ENCODE measurements at places on chromosomes 1 and 21.

GRCh38 chr1:11455967-11456570 is 22.9 kb upstream of the DISP3 start:
- H3K4me3 ChIP-seq: no peak overlapping the region
- H3K36me3 ChIP-seq: no peaks in the 10 kb centered on the region
- H3K4me1 ChIP-seq: no peaks in the 10 kb centered on the region
- DNase-seq: no peak
- no peak overlapping the region for H3K27ac ChIP-seq
- H3K27me3 ChIP-seq: no peaks in the 10 kb centered on the region

DNA sequence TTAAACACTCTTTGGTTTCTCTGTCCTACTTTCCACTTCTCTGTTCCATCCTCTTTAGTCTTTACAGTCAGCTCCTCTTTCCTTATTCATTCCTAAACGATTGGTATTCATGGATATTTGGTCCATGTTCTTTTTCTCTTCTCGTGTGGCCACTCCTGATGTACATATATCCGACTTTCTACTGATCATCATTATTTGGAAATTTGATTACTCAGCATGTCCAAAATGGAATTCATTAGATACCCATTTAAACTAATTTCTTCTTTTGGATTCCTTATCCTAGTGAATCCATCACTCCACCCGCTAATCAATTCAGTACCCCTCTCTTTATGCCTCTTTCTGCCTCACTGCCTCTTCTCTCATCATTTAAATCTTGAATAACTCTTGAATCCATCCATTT is 43.8 kb upstream of the TNFSF18 start:
- H3K27ac ChIP-seq: no peak overlapping the region
- H3K4me1 ChIP-seq: no peaks in the 10 kb centered on the region
- H3K4me3 ChIP-seq: no peak overlapping the region
- no peaks in the 10 kb centered on the region for H3K36me3 ChIP-seq

GRCh38 chr1:11059155-11059967 is 457 bp downstream of the SRM start:
- H3K4me3 ChIP-seq: peak overlapping the region; percentile 90
- peaks cover 3% of the 10 kb centered on the region for H3K4me1 ChIP-seq
- H3K27ac ChIP-seq: no peak overlapping the region
- no peaks in the 10 kb centered on the region for H3K27me3 ChIP-seq
- no peaks in the 10 kb centered on the region for H3K36me3 ChIP-seq

- H3K4me3 ChIP-seq: no peak overlapping the region
- no peaks in the 10 kb centered on the region for H3K36me3 ChIP-seq
- no peak overlapping the region for H3K27ac ChIP-seq
- no peaks in the 10 kb centered on the region for H3K4me1 ChIP-seq
Observed at GRCh38 chr1:74681449-74681848, 7.9 kb upstream of the ERICH3 start.

DNA sequence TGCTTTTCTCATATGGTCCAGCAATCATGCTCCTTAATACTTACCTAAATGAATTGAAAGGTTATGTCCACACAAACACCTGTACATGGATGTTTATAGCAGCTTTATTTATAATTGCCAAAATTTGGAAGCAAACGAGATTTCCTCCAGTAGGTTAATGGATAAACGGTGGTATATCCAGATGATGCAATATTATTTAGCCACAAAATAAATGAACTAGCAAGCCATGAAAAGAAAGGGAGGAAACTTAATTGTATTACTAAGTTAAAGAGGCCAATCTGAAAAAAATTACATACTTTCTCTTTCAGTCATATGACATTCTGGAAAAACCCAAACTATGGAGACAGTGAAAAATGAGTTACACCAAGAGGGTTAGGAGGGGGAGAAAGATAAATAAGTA is 76.3 kb upstream of the LRRC7 start:
- no peak for DNase-seq
- H3K4me3 ChIP-seq: no peak overlapping the region
- H3K36me3 ChIP-seq: no peaks in the 10 kb centered on the region
- H3K27me3 ChIP-seq: no peaks in the 10 kb centered on the region
- no peaks in the 10 kb centered on the region for H3K4me1 ChIP-seq

DNA sequence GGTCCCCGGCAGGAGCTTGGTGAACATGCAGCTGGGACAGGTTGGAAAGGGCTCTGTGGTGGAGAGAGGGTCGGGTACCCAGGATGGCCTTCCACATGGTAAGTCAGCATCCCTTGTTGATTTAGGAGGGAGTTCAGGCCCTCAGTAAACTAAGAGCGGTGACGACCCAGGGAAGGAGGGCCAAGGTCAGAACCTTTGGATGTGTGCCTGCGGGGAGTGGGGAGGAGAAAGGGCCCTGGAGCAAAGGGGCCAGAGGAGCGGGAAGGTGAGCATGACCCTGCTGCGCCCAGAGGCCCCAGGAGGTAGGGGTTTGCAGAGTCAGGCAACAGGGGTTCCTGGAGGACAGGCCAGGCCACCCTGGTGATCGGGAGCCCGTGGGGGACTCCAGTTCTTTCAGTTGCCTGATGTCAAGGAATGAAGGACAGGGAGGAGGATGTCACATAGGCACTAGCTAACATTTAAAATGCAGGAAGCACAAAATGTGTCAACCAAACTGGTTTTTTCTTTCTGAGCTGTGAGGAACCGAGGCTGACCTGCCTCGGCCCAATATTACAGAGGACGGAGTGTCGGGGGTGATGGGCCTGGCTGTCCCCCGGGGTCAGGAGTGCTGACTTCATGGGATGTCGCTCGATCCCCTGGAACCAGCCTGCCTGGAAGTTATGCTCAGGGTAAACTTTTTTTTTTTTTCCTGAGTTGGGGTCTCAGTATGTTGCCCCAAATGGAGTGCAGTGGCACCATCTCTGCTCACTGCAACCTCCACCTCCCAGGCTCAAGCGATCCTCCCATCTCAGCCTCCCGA is 117.4 kb upstream of the SLC45A1 start:
- no peaks in the 10 kb centered on the region for H3K27me3 ChIP-seq
- DNase-seq: no peak
- H3K27ac ChIP-seq: no peak overlapping the region
- no peaks in the 10 kb centered on the region for H3K36me3 ChIP-seq
- no peaks in the 10 kb centered on the region for H3K4me1 ChIP-seq

- no peaks in the 10 kb centered on the region for H3K36me3 ChIP-seq
- no peak for DNase-seq
- H3K4me1 ChIP-seq: peaks cover 20% of the 10 kb centered on the region
- H3K27ac ChIP-seq: no peak overlapping the region
- no peaks in the 10 kb centered on the region for H3K27me3 ChIP-seq
- no peak overlapping the region for H3K4me3 ChIP-seq
Observed at GRCh38 chr1:93680076-93680419, 1.6 kb downstream of the BCAR3 start.

GRCh38 chr21:17818186-17819113 is 706 bp downstream of the C21orf91 start:
- H3K36me3 ChIP-seq: peaks cover 6% of the 10 kb centered on the region
- H3K4me3 ChIP-seq: peak overlapping the region; percentile 95
- peak; percentile 70 for DNase-seq
- no peaks in the 10 kb centered on the region for H3K27me3 ChIP-seq
- H3K4me1 ChIP-seq: no peaks in the 10 kb centered on the region
- H3K27ac ChIP-seq: peak overlapping the region; percentile 90

DNA sequence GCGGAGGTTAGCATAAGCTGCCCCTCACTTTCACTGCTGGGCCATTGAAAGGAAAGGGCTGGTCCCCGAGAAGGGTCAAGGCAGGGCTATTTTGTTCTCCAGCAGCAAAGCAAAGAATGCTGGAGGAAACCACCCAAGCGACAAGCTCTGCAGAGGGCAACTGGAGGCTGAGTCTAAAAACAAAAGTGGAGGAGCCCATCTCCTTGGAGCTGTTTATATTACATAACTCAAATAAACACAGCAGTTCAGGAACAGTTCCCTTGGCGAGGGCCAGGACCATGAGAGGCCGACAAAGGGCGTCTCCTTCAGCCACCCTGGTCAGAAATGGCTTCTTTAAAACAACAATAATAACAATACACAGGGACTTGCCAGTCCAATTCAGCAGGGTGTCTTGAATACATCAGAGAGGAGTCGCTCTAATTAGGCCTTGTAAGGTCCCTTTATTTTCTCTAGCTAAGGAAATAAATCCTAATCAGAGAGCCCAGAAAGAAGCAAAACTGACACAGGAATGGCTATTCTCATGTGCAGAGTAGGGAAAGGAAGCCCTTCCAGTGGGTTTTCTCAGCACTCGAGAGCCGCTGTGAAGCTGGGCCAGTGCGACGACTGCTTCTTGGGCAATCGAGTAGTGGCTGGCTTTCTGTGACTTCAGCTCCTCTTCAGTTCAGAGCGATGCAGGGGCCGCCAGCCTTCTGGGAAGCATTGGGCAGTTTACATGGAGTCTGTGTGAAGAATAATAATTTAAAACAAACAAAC is 57.0 kb upstream of the TARBP1 start:
- H3K4me1 ChIP-seq: peaks cover 6% of the 10 kb centered on the region
- peak overlapping the region; percentile 82 for H3K27ac ChIP-seq
- no peak overlapping the region for H3K4me3 ChIP-seq
- no peaks in the 10 kb centered on the region for H3K36me3 ChIP-seq
- no peaks in the 10 kb centered on the region for H3K27me3 ChIP-seq

DNA sequence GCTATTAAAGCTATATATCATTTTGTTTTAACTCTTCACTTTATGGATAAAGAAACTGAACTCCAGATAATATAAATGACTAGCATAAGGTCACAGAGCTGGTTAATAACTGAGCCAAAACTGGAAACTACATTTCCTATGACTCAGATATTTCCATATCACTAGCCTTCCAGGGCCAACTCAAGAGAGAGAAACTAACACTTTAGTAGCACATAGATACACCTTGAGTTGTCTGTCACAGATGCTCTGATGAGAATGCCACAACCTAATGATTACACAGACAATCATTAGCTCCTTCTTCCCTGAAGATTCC is 40.7 kb downstream of the NME7 start:
- H3K27me3 ChIP-seq: no peaks in the 10 kb centered on the region
- H3K36me3 ChIP-seq: no peaks in the 10 kb centered on the region
- no peak overlapping the region for H3K4me3 ChIP-seq
- no peak for DNase-seq
- no peaks in the 10 kb centered on the region for H3K4me1 ChIP-seq

- no peaks in the 10 kb centered on the region for H3K36me3 ChIP-seq
- no peak overlapping the region for H3K4me3 ChIP-seq
- no peak overlapping the region for H3K27ac ChIP-seq
- no peaks in the 10 kb centered on the region for H3K4me1 ChIP-seq
- DNase-seq: no peak
Observed at GRCh38 chr1:27931759-27932158, 3.0 kb upstream of the SMPDL3B start.

DNA sequence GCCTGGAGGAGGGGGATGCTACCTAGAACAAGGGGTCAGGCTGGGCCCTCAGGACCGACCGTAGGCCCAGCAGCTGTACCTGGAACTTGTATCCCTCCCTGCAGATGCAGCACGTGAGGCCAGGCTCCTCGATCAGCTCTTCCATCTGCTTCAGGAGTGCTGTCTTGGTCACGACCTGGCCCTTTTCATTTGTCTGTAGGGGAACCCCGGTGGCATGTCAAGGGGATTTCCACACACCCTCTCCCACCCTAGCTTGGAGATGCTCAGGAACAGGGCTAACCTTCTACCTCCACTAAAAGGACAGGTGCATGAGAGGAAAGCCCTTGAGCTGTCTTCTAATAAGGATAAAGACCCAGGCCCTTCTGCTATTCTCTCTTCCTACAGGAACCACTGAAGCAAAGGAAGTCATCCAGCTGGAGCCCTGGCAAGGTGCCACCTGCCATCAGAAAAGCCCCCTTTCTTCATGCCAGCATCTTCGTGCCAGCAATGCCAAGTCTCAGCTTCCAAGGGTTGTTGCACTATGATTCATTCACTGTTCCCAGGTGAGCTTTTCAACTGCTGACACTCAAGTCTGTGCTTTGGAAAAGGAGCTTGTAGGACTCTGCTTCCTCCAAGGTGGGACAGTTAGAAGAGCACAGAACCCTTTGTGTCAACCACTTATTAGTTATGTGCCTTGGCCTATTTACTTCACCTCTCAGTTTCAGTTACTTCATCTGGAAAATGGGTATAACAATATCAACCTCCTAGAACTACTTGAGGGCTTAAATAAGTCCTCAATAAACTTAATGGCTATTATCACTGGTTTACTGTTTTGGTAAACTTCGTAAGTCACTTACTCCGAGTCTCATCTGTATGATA is 122.1 kb downstream of the UBR4 start:
- H3K4me1 ChIP-seq: no peaks in the 10 kb centered on the region
- no peak overlapping the region for H3K4me3 ChIP-seq
- DNase-seq: no peak
- peaks cover 62% of the 10 kb centered on the region for H3K36me3 ChIP-seq
- no peak overlapping the region for H3K27ac ChIP-seq
- H3K27me3 ChIP-seq: no peaks in the 10 kb centered on the region

DNA sequence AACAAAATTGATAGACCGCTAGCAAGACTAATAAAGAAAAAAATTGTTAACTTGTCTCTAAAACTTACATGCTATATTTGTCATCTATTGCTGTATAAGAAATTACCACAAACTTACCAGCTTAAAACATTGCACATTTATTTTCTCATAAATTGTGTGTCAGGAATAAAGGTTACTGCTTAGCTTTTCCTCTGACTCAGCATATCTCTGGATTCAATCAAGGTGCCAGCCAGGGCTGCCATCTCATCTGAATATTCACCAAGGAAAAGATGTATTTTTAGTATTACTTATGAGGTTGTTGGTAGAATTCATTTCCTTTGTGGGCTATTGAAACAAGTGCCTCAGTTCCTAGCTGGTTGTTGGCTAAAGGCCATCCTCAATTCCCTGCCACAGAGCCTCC is 912.6 kb upstream of the NEGR1 start:
- no peak overlapping the region for H3K4me3 ChIP-seq
- DNase-seq: no peak
- no peaks in the 10 kb centered on the region for H3K36me3 ChIP-seq
- no peaks in the 10 kb centered on the region for H3K27me3 ChIP-seq
- no peak overlapping the region for H3K27ac ChIP-seq

DNA sequence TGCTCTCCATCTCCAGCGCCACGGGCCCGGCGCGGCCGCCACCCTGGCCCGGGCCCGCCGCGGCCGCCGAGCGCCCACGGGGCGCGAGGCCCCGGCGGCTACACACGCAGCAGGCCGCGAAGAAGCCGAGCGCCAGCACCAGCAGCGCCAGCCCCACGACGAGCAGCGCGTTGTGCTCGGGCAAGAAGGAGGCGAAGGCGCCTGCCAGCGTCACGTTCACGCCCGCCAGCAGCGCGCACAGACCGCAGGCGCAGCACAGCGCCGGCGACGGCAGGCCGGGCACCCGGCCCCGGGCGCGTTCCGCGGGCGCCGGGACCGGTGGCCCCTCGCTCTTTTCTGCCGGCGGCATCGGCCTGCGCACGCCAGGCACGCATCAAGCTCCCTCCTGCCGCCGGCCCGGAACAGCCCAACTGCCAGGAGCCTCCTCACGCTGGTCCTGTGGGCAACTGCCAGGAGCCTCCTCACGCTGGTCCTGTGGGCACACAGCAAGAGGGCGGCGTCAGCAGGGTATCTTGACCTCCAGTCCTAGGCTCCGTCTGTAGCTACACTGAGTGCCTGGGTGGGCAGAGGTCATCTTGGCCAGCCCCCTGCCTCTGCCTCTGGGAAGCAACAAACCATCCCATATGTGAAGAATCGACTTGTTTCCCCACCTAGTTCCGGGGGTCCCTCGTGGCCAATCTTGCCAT is 18.1 kb downstream of the KNCN start:
- no peaks in the 10 kb centered on the region for H3K36me3 ChIP-seq
- no peak overlapping the region for H3K27ac ChIP-seq
- no peak overlapping the region for H3K4me3 ChIP-seq

GRCh38 chr1:151838222-151839081 is 1.2 kb downstream of the C2CD4D start:
- H3K4me1 ChIP-seq: peaks cover 8% of the 10 kb centered on the region
- peaks cover 2% of the 10 kb centered on the region for H3K27me3 ChIP-seq
- peak overlapping the region; percentile 52 for H3K4me3 ChIP-seq

All from small intestine (tissue), 16 donors.